ENCODE measurements at places on chromosomes 1 and 21. TPM values are rescaled to one million over a fixed set of nuclear protein-coding genes. Genes with fewer than 3 reads are reported as not detected.

GRCh38 chr1:156200044-156200443, 6.1 kb downstream of the SLC25A44 start:
- DNase-seq, result no peak

DNA sequence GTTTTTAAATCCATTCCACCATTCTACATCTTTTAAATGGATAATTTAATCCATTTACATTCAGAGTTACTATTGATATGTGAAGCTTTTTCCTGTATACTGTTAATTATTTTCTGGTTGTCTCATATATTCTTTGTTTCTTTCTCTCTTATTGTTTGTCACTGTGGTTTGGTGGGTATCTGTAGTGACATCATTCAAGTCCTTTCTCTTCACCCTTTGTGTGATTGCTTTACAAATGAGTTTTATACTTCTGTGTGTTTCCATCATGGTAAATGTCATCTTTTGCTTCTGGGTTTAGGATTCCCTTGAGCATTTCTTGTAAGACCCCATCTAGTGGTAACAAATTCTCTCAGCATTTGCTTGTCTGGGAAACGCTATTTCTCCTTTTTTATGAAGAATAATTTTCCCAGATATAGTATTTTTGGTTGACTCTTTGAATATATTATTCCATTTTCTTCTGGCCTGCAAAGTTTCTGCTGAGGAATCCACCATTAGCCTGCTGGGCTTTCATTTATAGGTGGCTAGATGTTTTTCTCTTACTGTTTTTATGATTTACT, 10.2 kb downstream of the LY9 start:
- no peak for DNase-seq

GRCh38 chr1:220696226-220696862, 6.2 kb downstream of the C1orf115 start:
- no peak for DNase-seq

DNA sequence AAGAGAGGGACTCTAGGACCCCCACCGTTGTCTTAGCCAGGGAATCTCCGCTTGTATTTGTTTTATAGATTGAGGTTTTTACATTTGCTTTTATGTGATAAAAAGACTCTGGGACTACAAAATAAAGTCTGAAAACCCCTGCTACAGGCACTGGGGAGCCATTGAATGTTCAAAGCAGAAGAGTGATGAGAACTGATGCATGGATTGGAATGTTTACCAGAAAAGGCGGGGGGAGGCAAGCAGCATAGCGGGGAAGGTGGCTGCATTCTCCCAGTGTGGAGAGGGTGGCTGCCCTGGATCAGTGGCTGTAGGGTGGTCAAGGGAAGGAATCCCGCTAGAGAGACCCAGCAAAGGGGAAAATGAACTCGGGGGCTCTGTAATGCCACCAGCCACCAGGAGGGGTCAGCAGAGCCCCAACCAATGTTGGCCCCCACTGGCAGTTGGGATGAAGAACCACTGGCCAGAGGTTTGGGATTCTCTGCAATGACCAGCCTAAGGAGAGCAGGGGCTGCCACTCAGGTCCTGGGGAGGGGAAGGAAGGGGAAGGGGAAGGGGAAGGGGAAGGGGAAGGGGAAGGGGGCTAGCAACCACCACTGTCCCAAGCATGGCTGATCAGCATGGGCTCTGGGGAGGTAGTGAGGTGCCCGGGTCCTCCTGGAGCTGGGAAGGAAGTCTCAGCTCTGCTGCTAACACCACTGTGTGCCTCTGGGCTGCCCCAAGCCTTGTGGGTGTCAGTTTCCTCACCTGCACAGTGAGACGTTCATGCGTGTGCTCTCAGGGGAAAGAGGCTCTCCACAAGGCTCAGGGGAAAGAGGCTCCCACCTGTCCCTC, 19.2 kb upstream of the PEF1 start:
- no peak for DNase-seq

DNA sequence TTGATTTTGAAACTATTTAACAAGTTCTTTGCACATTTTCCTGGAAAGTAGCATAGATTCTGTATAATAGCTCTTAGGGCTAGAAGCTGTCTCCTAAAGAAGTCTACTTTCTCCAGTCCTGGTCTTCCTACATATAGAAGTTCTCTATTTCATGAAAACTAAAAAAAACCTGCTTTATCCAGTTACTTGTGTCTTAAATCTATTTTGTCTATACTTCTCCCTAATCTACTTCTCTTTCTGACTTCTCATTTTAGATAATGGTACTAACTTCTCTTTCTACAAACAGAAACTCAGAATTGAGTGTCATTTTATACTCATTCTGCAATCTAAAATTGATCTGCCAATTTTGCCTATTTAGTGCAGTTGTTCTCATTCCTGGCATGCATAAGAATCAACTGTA, 28.7 kb downstream of the PDE4B start:
- DNase-seq, result no peak

- no peak for DNase-seq
These were observed 50.3 kb upstream of the ARTN start for GRCh38 chr1:43883321-43883720.

DNA sequence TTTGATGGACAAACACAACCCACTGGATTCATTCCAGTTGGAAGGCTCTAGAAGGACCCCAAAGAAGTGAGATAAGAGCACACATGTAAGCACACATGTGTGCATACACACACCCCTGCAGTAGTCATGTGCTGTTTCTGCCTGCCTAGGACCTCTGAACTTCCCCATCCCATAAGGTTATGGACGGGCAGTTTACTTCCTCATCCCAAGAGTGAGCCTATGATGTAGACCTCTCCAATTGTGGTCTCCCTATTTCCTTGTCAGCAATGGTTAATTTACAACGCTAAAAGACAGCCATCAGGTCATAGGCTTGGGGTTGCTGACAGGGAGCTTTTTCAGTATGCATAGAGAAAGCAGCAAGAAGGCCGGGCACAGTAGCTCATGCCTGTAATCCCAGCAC, 15.4 kb upstream of the ADAR start:
- DNase-seq, result no peak

- DNase-seq, result no peak
These were observed 58.5 kb downstream of the LYST start for GRCh38 chr1:235808223-235808622.

- DNase-seq, result no peak
These were observed 26.6 kb downstream of the DIPK1A start for GRCh38 chr1:92934395-92935378.

- no peak for DNase-seq
These were observed 22.1 kb downstream of the PRRC2C start for GRCh38 chr1:171507435-171507834.

DNA sequence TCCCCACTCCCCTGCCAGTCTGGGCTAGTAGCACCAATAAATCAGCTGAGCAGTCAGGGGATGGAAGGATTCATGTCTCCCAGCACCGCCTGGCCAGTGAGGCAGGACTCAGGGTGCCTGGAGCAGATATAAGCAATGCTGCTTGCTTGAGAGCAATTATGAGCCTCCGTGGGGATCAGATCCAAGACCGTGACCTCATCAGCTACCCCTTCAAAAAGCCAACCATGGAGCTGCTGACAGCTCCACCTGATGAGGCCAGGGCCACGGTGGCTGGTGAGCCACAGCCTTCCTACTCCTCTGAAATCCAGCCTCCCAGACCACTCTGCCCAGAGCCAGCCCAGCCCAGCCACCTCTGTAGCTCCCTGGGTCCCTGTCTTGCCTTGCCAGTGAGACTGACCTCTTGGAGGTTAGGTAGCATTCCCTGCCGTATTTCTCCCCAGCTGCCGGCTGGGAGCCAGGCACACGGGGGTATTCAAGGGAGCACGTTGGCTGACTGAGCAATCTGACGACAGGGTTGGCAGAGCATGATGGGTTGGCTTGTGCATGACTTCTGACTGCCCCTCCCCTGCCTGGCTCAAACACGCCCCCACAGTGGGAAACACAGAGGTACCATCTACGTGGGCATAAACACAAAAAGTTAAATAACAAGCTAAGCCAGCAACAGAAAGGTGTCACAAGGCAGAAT, 28.4 kb downstream of the SYT2 start:
- no peak for DNase-seq

Gene CFAP107
- total RNA-seq, result not detected

GRCh38 chr1:8980656-8981055, 35.0 kb downstream of the CA6 start:
- no peak for DNase-seq

Gene GJC2
- 0.53 TPM for total RNA-seq

- peak; percentile 29 for DNase-seq
These were observed 26.2 kb upstream of the SCMH1 start for GRCh38 chr1:41268154-41268770.

DNA sequence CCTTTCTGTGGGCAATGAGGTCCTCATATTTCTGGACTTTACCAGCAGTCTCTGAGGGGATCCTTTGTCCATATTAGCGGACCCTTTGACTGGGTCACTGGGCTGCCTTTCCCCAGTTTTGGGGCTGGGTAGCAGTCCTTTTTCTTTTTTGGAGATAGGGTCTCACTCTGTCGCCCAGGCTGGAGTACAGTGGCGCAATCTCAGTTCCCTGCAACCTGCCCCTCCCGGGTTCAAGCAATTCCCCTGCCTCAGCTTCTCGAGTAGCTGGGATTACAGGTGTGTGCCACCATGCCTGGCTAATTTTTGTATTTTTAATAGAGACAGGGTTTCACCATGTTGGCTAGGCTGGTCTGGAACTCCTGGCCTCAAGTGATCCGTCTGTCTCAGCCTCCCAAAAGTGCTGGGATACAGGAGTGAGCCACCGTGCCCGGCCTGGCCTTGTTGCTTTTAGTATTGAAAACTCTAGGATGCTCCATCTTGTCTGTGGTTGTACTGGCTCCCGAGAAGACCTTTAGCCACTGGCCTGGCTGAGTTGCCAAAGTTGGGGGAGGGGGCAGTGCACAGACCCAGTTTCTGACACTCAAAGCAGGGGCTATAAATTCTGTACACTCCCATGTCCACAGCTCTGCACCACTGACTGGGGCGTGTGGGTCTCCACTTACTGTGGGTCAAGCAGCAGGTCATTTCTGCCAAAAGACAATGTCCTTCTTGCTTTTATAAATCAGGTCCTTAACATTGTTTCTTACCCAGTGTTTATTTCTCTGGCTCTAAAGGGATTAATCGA, 33.1 kb downstream of the MAN1C1 start:
- no peak for DNase-seq

GRCh38 chr1:60265560-60266535, 192.3 kb upstream of the C1orf87 start:
- no peak for DNase-seq

DNA sequence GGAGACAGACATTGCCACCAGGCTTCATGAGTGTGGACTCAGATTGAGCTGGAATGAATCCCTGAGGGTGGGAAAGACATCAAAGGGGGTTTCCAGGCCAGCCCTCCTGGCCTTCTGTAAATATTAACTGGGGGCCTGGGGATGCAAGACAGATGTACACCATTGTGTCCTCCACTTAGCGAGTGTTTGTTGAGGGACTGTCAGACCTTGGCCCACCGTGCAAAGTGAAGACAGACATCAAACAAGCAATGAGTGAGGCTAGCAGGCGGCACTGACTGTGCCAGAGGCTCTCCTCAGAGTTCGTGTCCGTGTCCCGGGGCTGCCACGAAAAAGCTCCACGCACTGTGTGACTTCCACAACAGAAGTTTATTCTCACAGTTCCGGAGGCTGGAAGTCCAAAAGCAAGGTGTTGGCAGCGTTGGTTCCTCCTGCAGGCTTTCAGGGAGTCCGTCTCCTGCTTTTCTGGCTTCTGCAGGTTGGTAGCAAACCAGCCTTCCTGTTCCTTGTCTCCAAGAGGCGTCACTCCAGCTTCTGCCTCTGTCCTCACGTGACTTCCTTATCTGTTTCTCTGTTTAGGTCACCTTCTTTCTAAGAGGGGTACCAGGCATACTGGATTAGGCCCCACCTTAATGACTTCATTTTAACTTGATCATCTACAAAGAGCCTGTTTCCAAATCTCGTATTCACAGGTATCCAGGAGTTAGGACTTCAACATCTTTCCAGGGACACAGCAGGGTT, 59.1 kb downstream of the DISP3 start:
- DNase-seq, result no peak

DNA sequence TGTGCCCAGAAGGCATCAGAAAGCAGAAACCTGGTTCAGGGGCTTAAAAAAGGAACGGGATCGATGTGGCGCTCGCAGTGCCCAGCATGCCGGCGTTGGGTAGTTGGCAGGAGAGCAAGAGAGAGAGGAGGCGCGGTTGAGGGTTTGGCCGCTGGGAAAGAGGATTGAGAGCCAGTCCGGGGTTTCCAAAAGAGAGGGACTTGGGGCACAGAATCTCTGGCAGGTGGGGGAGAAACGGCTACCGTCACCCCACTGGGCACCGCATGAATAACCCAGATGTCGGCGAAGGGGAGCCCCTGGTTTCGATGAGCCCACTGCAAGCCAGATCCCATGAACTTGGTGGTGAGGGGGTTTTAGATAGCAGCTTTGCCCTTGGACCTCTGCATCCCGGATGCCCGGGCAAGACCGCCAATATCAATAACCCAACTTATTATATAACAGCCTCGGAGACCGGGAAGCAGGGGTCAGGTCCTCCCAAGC, 60.4 kb upstream of the ACOT11 start:
- DNase-seq, result no peak

GRCh38 chr1:21938732-21939538, 1.8 kb upstream of the HSPG2 start:
- DNase-seq, result no peak

Gene ZRANB2
- 41.7 TPM for total RNA-seq

Gene CD2
- total RNA-seq, result not detected

Gene CLDN17
- total RNA-seq, result not detected

GRCh38 chr1:52345252-52345651, 20.8 kb downstream of the CC2D1B start:
- no peak for DNase-seq

DNA sequence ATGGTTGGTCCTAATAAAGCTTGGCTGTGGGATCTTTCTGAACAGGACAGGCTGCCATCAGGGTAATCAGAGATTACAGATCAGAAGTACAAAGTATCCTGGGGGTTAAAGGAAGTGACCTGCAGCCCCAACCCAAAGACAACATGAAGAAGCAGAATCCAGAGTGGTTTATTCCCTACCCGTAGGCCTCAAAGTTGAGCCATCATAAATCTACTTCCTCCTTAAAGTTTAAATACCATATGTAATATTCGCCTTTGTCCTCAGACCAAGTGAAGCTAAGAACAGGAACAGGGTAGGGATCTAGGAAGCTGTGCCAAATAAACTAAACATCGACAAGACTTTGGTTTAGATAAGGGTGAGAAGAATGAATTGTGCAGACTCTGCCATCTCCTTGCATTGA, 15.9 kb upstream of the DHX9 start:
- no peak for DNase-seq

DNA sequence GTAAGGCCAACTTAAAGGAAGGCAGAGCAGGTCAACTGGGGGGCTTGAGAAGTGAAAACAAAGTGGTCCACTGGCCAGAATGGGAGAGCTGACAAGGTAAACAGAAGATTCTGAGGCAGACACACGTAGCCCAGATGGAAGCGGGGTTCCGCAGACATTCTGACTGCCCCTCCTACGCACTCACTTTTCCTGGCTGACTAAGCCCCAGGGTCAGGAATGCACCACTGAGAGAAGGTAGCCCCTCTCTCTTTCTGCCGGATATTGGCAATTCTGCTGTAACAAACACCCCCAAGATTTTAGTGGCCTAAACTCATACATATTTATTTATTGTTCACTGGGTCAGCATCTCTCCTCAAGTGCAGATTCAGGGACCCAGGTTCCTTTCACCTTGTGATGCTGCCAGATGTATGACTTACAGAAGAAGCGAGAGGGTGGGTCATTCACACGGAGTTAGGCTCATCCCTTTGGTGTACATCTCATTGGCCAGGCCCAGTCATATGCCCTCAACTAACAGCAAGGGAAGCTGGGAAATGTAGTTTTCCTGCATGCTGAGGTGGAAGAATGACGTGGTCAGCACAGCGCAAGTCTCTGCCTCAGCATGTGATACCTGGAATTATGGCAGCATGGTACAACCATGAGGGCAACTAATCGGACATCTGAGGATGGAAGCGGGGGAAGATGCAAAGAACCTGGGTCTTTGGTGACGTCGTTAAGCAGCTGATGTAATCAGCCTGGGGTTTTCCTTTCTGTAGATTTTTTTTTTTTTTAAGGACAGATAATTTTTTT, 43.4 kb upstream of the MRPS6 start:
- peak; percentile 44 for DNase-seq

Gene AKR7A2
- 100.0 TPM for total RNA-seq
